Colonic mucosa (tissue), 4 donors: ENCODE measurements at places on chromosomes 11 and 22. TPM values are rescaled to one million over a fixed set of nuclear protein-coding genes. Genes with fewer than 3 reads are reported as not detected.

DNA sequence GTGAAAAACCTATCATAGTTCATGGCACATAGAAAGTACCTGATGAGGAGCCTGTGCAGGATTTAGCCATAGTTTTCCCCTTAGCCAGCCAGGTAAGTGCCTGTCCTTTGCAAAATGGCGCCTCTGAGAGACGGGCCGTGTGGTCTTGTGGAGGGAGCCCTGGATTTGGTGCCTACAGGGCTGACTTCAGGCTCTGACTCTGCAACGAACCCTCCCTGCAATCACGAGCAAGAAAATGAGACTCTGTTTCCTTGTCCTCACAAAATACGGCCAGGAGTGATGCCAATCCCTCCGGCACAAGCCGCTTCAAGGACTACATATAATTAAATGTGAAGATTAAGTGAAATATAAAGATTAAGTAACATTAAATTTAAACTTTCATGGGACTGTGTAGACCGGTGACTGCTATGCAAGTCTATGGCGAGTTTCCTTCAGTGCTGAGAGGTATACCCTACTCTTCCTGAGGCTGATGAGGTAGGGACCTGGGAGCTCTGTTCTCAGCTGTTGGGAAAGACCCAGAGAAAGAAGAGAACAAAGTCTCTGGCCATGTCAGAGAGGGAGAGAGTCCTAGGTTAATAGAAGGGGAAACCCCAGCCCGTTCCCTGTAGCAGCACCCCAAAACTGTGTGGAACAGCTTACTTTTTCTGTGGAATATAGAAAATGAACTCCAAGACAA, 6.1 kb upstream of the CXCR5 start:
- peak overlapping the region; percentile 17 for H3K27ac ChIP-seq
- H3K36me3 ChIP-seq, result no peaks in the 10 kb centered on the region
- no peak overlapping the region for H3K4me3 ChIP-seq
- H3K4me1 ChIP-seq, result no peaks in the 10 kb centered on the region
- DNase-seq, result no peak

Gene OR2AG2
- 0.47 TPM for total RNA-seq

GRCh38 chr11:77151804-77152509, 23.9 kb downstream of the MYO7A start:
- H3K4me3 ChIP-seq, result no peak overlapping the region
- no peaks in the 10 kb centered on the region for H3K36me3 ChIP-seq
- no peaks in the 10 kb centered on the region for H3K4me1 ChIP-seq
- H3K27me3 ChIP-seq, result no peaks in the 10 kb centered on the region
- DNase-seq, result no peak
- H3K27ac ChIP-seq, result no peak overlapping the region

DNA sequence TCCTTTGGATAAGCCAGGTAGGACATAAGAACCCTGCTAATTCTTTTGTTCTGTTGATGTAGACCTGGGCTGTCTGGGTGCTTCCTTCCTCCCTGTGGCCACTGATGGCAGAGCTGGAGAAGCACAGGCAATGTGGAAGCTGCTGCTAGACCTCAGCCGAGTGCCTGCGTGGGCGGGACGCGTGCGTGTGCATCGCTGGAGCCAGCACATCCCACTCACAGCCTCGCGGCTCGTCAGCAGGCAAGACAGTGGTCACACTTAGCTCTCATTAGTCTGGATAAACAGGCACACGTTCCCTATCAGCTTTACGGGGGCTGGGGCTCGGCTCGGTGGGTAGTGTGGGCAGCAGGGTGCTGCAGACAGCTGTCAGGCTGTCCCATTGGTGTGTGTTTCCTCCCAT, 155.7 kb downstream of the GRIK4 start:
- no peaks in the 10 kb centered on the region for H3K27me3 ChIP-seq
- H3K4me1 ChIP-seq, result no peaks in the 10 kb centered on the region
- H3K36me3 ChIP-seq, result no peaks in the 10 kb centered on the region
- no peak for DNase-seq
- no peak overlapping the region for H3K27ac ChIP-seq

DNA sequence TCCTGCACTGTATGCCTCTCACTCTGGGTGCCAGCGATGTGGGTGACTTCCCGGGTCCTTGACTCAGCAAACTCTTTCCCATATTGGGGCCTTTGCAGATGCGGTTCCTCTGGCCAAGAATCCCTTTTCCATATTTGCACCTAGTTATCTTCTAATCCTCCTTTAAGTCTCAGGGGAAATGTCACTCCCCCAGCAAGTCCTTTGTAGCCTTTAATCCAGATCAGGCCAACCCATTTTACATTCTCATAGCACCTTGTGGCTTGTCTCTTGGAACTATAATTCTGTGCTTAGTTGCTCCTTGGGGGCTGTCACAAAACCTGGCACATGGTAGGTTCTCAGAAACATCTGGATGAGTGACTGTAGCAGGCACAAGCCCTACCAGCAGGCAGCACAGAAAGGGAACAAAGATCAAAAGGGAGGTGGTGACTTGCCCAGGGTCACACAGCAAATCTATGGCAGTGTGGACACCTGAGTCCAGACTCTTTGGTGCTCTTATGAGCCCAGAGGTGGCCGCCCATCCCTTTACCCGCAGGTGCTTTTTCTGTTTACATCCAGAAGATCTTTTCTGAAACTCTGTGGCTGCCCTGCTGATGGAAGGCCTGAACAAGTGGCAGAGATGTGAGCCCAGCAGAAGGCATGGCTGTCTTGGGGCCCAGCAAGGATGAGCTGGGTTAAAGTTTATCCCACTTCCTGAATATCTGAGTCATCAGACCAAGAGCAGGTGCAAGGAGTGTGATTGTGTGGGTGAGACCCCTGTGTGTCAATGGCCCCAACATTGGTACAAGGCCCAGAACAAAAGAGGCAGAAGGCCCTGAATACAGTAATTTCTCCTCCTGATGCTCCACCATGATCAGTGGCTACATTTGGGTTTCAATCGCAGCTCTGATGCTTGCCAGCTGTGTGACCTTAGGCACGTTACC, 78.6 kb upstream of the GRK3 start:
- no peak overlapping the region for H3K4me3 ChIP-seq
- no peak overlapping the region for H3K27ac ChIP-seq
- no peak for DNase-seq
- H3K4me1 ChIP-seq, result no peaks in the 10 kb centered on the region

GRCh38 chr22:49785046-49785521, 42.6 kb downstream of the BRD1 start:
- H3K4me3 ChIP-seq, result no peak overlapping the region
- no peak for DNase-seq
- H3K27me3 ChIP-seq, result no peaks in the 10 kb centered on the region

GRCh38 chr11:13869398-13869886, 93.1 kb upstream of the SPON1 start:
- no peaks in the 10 kb centered on the region for H3K36me3 ChIP-seq
- no peaks in the 10 kb centered on the region for H3K27me3 ChIP-seq
- H3K27ac ChIP-seq, result no peak overlapping the region
- H3K4me1 ChIP-seq, result no peaks in the 10 kb centered on the region
- no peak overlapping the region for H3K4me3 ChIP-seq

Gene TBX1
- total RNA-seq, result 1.9 TPM

DNA sequence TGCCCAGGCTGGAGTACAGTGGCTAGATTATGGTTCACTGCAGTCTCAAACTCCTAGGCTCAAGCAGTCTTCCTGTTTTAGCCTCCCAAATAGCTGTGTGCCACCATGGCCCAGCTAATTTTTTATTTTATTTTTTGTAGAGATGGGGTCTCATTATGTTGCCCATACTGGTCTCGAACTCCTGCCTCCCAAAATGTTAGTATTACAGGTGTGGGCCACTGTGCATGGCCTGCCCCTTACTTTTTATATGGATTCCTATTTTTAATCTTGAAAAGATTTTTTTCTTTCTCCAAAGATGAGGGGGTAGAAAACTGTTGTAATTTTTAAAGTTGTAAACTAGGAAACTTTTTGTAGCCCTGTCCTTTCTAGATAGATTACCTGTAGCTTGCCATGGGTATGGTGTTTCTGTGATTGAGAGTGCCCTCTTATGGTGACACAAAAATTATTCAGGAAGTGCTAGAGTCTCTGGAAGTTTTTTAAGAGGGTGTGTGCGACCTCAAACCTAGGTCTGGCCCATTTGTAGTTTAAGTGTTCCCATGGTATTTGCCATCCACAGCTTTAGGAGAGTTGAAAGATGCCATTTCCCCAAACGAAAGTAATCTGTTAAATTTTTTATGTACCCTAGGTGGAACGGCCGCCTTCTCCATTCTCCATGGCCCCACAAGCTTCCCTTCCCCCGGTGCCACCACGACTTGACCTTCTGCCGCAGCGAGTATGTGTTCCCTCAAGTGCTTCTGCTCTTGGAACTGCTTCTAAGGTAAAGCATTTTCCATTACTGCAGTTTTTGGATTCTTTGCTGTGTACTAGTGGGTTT, 32.4 kb downstream of the MCAM start:
- no peaks in the 10 kb centered on the region for H3K4me1 ChIP-seq
- no peak overlapping the region for H3K27ac ChIP-seq
- H3K27me3 ChIP-seq, result no peaks in the 10 kb centered on the region

Gene TEX12
- total RNA-seq, result 0.42 TPM

- no peaks in the 10 kb centered on the region for H3K27me3 ChIP-seq
- no peaks in the 10 kb centered on the region for H3K4me1 ChIP-seq
- H3K36me3 ChIP-seq, result no peaks in the 10 kb centered on the region
Observed at GRCh38 chr22:28562324-28562723, 117.3 kb downstream of the TTC28 start.

Gene PLEKHB1
- total RNA-seq, result 20.1 TPM

Gene SLC25A18
- total RNA-seq, result not detected

DNA sequence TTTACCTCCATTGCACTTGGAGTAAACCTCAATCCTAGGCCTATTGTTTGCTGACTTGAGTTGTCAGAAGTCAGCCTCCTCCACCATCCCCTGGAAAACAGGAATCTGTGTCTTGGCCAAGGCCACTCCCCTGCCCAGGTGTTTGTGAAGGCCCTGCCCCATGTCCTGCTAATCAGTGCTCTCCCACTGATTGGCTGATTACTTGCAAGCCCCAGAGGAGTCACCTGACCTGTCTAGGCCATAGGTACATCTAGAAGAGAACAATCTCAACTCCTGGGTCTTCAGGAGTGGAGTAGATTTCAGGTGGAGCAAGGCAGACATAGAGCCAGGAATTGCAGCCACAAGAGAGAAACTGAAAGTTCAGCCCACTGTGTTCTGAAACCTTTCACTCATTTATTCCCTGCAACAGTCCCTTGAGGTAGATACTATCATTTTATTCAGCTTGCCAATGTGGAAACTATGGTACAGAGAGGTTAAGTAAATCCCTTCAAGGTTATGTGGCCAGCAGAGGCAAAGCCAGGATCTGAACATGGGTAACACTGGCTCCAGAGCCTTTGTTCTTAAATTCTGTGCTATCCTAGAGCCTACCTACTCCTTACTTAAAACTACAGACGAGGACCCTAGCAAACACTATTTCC, 10.4 kb downstream of the OAF start:
- H3K4me3 ChIP-seq, result no peak overlapping the region
- no peaks in the 10 kb centered on the region for H3K36me3 ChIP-seq
- H3K27ac ChIP-seq, result peak overlapping the region; percentile 4
- H3K4me1 ChIP-seq, result no peaks in the 10 kb centered on the region

- H3K4me1 ChIP-seq, result no peaks in the 10 kb centered on the region
- H3K4me3 ChIP-seq, result no peak overlapping the region
- no peaks in the 10 kb centered on the region for H3K36me3 ChIP-seq
- H3K27me3 ChIP-seq, result no peaks in the 10 kb centered on the region
Observed at GRCh38 chr11:129048911-129049310, 106.2 kb upstream of the TP53AIP1 start.

- no peaks in the 10 kb centered on the region for H3K4me1 ChIP-seq
- peaks cover 4% of the 10 kb centered on the region for H3K27me3 ChIP-seq
- H3K27ac ChIP-seq, result no peak overlapping the region
Observed at GRCh38 chr22:39690881-39691605, 120.5 kb downstream of the CACNA1I start.

DNA sequence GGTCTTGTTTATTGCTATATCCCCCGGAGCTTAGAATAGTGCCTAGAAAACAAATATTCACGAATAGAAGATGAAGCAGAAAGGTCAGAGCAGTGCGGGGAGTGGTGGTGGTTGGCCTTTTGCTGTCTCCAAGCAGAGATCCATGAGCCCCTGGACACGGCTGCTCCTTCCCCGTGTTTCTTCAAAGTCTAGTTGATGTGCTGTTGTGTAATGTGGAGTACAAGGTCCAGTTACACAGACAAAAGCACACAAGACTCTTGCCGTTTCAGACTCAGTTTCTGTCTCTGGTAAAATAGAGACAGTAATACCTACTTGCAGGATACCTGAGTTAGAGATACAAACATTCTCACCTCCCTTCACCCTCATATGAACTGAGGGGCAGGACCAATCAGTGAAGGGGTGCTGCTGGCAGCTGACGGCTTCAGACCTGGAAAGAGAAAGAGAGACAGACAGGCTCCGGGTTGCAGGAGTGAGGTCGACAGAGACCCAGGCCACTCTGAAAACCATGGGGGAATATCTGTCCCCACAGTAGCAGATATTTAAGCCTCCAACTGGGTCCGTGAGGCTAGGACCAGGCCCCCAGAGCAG, 56.2 kb downstream of the RASSF10 start:
- no peaks in the 10 kb centered on the region for H3K27me3 ChIP-seq
- no peak overlapping the region for H3K27ac ChIP-seq
- DNase-seq, result no peak
- no peaks in the 10 kb centered on the region for H3K36me3 ChIP-seq
- H3K4me3 ChIP-seq, result no peak overlapping the region

Gene SGSM1
- 3.3 TPM for total RNA-seq

Gene KCNJ5
- 0.15 TPM for total RNA-seq

- no peaks in the 10 kb centered on the region for H3K36me3 ChIP-seq
- H3K27me3 ChIP-seq, result no peaks in the 10 kb centered on the region
- H3K27ac ChIP-seq, result no peak overlapping the region
Observed at GRCh38 chr11:116312570-116313391, 460.0 kb downstream of the BUD13 start.

Gene PDE2A
- total RNA-seq, result 5.6 TPM

DNA sequence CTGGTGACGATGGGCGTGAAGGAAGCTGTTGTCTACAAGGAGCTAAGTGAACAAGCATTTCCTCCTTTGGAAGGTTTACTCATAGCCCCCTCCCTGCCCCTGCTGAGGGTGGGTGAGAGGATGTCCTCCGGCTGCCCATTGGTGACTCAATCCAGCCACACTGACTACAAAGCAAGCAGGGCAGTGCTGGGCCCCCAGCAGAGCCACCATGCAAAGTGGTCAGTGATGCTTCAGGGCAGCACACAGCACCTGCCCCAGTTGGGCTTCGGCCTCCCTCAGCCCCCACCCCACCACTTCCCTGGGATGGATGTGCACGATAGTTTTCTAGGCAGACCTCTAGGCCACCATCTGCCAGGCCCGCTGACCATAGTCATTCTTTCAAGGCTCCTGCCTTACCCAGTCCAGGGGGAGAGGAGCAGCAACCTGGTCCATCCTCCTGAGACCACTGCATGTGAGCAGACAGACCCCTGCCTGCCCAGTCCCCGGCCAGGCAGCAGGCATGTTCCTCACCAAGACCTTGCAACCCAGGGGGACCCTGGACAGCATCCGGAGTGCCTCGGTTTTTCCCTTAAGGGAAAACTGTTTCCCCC, 125.1 kb downstream of the BCR start:
- H3K27ac ChIP-seq, result no peak overlapping the region
- DNase-seq, result no peak
- H3K36me3 ChIP-seq, result no peaks in the 10 kb centered on the region
- no peaks in the 10 kb centered on the region for H3K4me1 ChIP-seq
- H3K4me3 ChIP-seq, result no peak overlapping the region

Gene GTSE1
- total RNA-seq, result 38.8 TPM

Gene ZNF280B
- total RNA-seq, result 1.1 TPM

GRCh38 chr11:61609000-61609979, 28.4 kb upstream of the SYT7 start:
- peak overlapping the region; percentile 71 for H3K27ac ChIP-seq
- peak; percentile 86 for DNase-seq
- H3K4me3 ChIP-seq, result no peak overlapping the region
